ENCODE measurements at places on chromosomes 12 and 14.
A peak's percentile ranks its signal among the peaks of the same experiment; 100 is the strongest.

GRCh38 chr14:23828616-23829015 lies 125.0 kb upstream of the DHRS4 start:
- no peak for DNase-seq

GRCh38 chr12:8108808-8109398 lies 14.5 kb upstream of the CLEC4A start:
- DNase-seq: peak; percentile 50

DNA sequence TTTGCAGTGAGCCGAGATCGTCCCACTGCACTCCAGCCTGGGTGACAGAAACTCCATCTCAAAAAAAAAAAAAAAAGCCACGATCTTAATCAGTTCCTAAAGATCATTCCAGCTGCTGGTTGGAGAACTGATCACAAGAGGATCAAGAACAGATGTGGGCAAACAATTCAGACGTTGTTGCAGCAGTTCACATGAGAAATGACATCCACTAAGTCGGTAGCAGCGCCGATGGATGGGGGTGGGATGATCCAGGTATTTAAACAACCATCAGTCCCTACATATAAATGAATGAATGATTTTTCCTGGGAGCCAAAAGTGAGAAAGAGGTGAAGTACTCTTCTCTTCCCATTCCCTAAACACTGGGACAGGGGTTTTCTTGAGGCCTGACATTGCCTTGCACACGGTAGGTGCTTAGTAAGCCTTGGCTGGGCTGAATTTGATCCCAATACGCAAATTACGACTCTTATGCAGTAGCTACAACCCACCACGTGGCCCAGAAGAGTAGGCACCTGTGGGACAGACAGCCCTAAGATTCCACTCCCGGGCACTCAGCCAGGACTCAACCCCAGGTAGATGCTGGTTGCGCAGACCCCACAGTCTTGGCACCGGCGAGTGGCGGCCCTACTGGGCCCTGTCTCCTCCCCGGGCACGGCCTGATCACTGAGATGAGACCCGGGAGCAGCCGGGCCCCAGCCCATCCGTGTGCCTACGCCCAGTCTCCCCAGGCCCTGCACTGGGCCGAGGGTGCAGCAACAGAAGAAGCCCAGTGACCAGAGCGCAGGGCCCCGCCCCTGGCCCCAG lies 565 bp downstream of the SPRYD3 start:
- no peak for DNase-seq

DNA sequence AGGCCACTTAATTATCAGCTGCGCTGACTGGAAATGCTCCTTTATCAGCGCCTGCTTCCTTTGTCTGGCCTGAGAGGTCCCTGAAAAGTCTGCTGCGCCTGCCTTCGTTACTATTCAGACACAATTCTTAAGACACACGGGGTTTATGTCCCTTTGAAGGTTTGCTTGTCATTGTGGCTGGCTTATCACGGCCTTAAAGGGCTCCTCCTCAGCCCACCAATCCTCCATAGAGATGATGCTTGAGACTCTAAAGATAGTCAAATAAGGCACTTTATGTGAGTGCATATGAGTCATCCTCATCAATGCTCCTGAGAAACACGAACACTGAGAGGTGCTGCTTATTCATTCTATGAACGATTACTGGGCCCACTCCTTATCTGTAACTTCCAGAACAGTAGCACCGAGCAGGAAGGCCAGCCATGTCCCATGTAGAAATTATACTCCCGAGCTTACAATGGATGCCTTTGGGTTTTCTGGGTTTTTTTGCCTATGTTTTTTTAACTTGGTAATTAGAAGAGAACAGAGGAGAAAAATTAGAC lies 1268.2 kb upstream of the TMEM132C start:
- no peak for DNase-seq

GRCh38 chr14:69865701-69866365 lies 13.4 kb upstream of the SMOC1 start:
- DNase-seq: no peak

DNA sequence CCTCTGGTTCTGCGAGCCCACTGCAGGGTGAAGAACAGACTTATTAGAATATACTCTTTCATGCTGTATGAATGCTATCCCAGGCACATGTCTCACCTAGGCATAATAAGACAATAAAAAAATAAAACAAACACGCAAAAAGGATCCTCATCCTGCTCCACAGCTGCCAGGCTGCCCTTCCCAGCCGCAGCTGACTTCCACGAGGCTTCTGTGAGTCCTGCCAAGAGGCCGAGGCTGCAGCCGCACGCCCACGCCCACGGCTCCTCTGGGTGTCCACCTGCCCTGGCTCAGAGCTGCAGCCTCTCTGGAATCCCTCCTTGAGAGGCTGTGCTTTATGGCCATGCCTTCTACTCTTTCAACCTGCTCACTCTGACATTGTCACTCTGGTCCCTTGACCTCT lies 6.9 kb downstream of the SMIM41 start:
- peak; percentile 4 for DNase-seq

DNA sequence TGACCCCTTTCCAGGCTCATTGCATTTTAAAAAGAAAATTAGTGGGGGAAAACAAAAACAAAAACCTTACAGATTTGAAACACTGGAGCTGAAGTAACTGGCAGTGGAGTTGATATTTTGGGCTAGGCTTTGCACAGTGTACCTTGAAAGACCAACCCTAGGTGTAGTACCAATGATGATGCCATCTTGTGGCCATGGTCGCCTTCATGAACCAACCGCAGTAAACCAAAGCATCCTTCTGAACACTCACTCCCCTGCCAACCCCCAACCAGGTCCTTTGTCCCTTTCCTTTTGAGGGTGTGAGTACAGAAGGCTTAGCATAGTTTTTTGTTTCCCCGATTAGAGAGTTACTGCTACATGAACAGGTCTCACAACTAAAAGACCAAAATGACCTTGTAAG lies 5.9 kb downstream of the TOMM20L start:
- DNase-seq: peak; percentile 48

DNA sequence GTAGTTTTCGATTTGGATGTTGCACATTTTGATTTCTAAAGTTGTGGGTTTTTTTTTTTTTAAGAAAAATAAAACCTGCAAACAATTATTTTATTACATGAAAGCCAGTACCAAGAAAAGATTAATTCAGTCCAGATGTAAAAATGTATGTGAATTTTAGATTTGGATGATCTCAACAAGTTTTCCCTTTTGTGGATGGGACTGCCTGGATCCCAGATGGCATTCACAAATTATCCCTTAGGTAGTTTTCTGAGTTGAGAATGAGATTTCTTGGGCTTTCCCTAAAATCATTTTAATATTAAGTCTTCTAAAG lies 2.8 kb downstream of the FRMD6 start:
- no peak for DNase-seq

GRCh38 chr14:25411781-25412757 lies 362.1 kb upstream of the STXBP6 start:
- peak; percentile 61 for DNase-seq

DNA sequence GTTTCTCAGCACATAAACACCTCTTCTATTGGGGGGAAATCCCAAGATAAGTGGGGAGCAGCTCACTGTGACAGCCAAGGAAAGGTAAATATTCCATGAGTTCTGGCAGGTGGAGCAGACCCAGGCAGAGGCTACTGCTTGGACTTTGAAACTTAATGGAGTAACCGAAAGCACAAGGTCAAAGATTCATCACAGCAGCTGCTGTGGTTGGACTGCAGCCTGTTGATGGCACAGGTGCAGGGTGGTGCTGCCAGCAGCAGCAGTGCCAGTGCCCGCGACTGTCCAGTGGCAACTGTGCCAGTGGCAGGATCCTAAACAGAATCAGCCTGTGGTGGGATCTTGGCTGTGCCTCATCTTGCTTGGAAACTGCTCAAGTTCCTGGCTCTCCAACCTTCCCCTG lies 81.4 kb upstream of the ARID2 start:
- no peak for DNase-seq

- no peak for DNase-seq
These were observed 9.4 kb upstream of the ARID2 start for GRCh38 chr12:45720069-45720468.

GRCh38 chr14:95293449-95293848 lies 26.3 kb downstream of the CLMN start:
- DNase-seq: no peak
